ENCODE measurements at places on chromosomes 11 and 22.

DNA sequence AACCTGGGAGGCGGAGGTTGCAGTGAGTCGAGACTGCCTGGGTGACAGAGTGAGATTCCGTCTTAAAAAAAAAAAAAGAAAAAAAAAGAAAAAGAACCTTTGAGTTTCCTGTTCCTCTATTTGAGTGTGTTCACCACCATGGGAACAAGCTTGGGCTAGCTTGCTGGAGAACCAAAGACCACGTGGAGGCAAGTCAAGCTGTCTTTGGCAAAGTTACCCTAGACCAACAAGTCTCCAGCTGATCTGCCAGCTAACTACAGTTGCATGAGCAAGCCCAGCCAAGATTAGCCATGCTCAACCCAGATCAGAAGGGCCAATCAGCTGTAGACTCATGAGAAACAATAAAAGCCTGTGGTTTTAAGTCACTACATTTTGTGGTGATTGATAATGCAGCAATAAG is 29.7 kb downstream of the SLN start:
- DNase-seq = no peak

- DNase-seq = no peak
Measured at GRCh38 chr11:9091044-9091922, at the start of gene SCUBE2. SCUBE2 (minus strand) TSS chr11:9091599; CDS start chr11:9091528, 71 bp downstream.

GRCh38 chr11:66715346-66716085 is 13.5 kb downstream of the SPTBN2 start:
- DNase-seq = no peak

DNA sequence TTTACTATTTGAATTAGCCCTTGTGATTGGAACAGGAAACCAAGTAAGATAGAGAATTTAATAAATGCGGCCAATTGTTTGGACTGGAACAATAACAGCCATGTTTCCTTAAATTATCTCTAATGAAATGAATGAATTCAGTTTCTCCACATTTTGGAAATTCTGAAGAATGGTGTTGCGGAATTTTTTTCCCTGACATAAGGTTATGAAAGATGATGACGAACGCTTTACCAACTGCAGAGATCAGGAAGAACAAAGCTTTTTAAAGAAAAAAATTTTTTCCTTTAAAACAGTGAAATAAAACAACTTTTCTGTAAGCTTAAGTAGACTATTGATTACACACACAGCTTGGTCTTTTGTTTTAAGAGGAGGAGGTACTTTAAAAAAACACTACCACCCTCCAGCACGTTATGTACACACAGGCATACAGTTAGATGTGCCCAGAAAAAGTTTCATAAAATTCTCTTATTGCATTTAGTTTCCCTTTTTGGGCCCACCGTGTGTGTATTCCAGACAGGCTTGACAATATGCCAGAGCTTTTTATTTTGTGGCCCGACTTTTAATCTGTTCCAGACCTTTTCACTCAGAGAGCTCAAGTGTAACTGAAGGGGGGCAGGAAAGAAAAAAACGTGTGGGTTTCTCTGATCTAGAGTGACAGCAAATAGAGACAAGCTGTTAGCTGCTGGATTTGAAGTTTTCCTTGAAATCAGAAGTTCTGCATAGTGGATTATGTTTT is 77.3 kb downstream of the YAP1 start:
- no peak for DNase-seq

DNA sequence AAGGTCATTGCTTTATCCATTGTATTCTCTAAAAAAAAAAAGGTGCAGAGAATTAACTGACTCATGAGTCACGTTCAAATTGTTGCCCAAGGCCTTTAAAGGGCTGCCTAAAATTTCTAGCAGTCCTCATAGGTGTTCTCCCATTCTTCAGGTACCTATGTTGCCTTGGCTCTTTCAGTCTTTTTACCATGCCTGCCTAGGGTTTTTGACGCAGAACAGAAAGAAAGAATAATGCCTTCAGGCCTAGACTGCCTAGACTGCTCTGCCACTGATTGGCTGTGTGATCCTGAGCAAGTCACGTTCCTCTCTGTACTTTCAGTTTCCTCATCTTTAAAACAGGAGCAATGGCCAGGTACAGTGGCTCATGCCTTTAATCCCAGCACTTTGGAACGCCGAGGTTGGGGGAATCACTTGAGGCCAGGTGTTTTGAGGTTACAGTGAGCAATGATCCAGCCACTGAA is 21.5 kb downstream of the CTSC start:
- no peak for DNase-seq

DNA sequence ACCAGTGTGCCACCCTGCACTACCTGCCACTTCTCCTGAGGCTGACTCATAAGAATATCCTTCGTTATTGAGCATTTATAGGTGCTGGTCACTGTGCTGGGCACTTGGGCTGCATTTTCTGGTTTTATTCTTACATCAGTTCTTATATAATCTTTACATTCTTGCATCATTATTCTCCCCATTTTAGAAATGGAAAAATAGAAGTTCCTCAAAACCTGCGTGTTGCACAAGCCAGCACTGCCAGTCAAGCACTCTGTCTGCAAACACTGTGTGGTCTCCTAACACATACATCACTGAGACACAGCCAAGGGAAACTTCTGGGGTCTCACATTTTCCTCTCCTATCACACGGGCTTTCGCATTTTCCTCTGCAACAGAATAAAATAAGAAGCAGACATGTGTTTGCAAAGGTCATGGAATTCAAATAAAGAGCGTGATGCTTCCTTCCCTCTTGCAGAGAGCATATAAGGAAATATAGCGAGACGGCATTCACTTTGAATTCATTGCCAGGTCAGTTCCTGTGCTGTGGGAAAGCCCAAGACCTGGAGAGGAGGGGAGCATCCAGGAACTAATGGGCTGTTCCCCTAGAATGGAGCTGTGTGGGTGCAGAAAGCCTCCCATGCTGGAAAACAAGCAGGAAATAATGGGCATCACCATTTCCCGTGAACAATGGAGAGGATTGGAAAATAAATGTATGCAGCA is 73.9 kb upstream of the SEZ6L start:
- no peak for DNase-seq

DNA sequence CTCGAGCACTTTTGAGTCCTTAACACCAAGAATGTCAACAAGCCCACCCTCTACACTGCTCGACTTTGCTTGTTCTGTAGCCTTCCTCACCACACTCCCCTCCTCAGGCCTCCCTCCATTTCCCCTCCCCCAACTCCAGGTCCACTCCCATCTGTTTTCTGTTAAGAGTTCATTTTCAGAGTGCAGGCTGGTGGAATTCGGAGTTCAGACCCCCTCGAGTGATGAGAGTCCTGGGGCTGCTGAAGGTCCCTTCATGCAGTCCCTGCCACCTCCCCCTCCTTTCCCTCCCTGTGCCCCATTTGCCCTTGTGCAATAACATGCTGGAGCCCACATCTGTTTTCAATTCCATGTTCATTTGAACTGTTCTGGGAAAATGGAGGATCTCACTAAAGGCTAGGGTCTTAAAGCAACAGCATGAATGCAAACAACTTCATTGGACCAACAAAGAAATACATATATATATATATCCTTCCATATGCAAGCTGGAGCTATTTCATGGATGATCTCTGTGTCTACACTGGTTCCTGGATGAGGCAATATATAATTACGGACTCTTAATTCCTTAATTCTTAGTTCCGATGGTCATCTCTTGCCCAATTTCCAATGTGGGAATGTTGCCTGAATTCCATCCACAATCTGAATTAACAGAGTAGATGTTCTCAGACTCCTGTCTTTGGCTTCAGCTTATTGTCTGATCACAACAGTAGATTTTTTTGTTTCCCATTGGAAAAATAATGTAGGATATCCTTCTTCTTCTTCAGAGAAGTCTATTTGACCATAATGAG is 340.4 kb downstream of the ETS1 start:
- no peak for DNase-seq

DNA sequence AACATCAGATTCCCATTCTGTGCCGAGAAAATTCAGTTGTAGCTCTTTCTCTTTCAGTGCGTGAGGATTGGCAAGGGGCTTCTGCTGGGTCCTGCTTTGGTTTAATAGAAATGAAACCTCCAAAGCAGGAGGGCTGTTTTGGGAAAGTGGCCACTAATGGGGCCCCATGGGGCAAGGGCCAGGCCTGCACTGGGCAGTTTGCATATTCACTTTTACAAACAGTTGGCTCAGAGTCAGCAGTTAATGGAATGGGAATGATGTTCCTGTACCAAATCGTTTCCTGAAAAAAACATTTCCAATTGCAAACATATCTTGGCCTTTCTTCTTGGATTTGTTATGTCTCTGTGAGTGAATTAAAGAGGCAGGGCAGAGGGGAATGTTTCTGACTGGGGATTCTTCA is 92.1 kb downstream of the PARVA start:
- no peak for DNase-seq

DNA sequence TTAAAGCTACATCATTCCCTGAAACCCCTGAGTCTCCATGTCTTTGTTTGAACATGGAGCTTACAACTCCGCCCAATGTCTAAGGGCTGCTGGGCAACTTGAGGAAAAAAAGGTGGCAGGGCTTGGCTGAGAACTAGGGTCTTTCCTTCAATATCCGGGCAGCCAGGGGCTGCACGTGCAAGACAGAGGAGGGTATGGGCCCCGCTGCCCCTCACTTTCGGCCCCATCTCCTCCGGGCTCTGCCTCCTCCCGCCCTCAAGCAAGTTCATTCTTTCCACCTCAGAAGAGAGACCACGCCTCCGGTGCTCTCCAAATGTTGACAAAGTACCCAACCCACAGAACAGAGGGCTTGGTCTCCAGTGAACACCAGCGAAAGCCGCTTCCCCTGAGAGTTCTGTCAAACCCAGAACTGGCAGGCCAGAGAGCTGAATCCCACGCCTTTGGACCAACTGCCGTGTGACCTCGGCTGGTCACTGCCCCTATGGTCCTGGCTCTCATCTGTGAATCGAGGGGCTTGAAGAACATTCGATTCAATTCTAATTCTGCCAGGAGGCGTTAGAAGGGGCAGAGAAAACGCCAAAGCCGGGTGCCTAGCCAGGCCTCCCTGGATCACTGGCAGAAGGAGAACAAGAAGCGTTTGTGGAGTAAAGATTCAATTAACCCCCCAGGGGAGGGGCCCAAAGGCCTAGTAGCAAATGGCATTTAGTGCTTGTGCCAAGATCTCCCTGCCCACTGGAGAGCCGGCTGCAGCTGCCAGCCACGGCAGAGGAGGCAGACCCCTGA is 7.3 kb downstream of the PDGFB start:
- DNase-seq = peak; percentile 57

GRCh38 chr11:71977743-71978418 is 20.8 kb upstream of the IL18BP start:
- peak; percentile 72 for DNase-seq

- DNase-seq = no peak
Measured at GRCh38 chr11:7492253-7492652, 6.9 kb downstream of the OLFML1 start.

GRCh38 chr11:12876988-12877387 is 132.1 kb upstream of the RASSF10 start:
- no peak for DNase-seq

DNA sequence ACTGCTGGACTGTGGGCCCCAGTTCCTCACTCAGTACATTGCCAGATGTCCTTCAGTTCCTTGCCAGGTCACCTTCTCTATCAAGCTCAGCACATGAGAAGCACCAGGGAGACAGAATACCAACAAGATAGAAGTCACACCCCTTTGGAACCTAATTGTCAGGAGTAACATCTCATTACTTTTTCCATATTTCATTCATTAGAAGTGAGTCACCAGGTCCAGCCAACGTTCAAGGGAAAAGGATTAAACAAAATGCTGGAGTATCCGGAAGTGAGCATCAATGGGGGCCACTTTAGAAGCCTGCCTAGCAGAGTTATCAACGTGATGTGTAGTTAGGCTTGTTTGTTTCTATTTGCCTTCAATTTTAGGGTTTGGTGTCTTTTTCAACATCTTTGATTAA is 569.3 kb downstream of the MIAT start:
- no peak for DNase-seq

DNA sequence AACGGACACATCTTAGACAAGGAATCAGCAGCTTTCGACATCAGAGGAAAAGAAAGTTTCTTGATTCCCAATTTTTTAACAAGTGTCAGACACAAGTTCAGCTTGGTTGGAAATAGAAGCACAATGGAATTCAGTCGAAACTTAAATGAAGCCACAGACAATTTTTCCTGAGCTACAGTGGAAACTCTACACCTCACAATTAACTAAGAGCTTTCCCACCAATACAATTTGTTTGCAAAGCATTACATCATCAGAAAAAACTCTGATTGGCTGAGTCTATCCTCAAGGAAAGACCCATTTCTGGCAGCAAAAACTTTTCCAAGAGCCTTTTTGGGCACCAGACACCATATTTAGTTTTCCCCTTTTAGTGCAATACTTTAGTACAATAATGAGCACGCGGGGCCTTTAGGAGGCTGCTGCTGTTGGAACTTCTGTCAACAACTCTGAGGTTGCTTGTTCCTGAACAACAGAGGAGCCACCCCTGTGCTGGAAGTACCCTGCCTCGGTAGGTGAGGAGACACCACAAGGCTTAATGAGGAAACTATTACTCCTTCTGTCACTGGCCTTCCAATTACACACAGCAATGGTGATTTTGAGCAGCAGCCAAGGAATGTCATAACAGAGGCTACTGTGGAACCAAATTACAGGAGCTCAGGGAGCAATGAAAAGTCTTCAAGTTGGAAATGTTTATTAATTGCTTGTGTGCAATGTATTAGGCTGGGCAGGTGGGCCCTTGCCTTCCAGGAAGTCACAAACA is 61.9 kb upstream of the BARX2 start:
- DNase-seq = no peak

- DNase-seq = no peak
Measured at GRCh38 chr11:46339816-46340215, 7.4 kb upstream of the DGKZ start.

GRCh38 chr11:64556044-64556720 is 34.8 kb upstream of the SLC22A12 start:
- no peak for DNase-seq

- DNase-seq = peak; percentile 33
Measured at GRCh38 chr11:18392434-18393321, 1.7 kb upstream of the LDHA start.

GRCh38 chr11:64900263-64900678 is 16.7 kb downstream of the ATG2A start:
- DNase-seq = peak; percentile 82

DNA sequence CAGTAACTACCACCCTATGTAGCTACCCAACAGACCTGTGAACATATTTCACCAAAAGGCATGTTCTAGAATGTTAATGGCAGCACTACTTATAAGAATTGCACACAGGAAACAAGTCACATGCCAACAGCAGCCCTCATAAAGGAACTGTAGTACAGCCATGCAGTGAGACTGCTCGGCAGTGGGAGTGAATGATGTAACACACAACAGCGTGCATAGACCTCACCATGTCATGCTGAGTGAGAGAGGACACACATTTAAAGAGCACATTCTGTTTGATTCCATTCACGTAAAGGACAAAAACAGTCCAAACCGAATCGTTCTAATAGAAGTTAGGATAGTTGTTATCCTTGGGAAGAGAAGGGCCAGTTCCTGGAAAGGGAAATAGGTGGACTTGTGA is 27.2 kb upstream of the KIRREL3 start:
- DNase-seq = no peak

- DNase-seq = peak; percentile 79
Measured at GRCh38 chr11:62611705-62612365, 740 bp downstream of the EML3 start.

- DNase-seq = no peak
Measured at GRCh38 chr11:68051191-68052136, 12.6 kb downstream of the TCIRG1 start.
